Panc1 (cell line): ENCODE measurements at places on chromosomes 7 and 10. TPM values are rescaled to one million over a fixed set of nuclear protein-coding genes. Genes with fewer than 3 reads are reported as not detected.

DNA sequence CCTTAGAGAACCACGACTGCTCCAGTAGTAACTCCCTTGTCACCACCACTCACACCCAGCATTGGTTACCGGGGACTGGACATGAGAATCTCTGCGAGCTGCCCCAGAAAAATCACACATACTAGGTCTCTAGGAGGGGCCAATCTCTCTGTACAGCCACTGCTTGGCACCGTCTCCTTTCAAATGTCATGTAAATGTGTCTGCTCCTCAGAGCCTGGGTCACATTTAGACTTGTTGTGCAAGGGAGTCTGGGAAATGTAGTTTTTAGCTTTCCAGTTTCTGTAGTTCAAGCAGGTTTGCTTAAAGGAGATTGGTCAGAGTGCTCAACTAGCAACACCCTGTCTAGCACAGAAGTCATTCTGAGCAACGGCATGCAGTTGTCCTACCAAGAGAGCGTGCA is 60.0 kb downstream of the CHN2 start:
- no peak for DNase-seq

- peak; percentile 28 for DNase-seq
These were observed 194.6 kb downstream of the COBL start for GRCh38 chr7:51121931-51122425.

GRCh38 chr10:5575144-5575481 is 50.4 kb downstream of the CALML3 start:
- DNase-seq: no peak

- no peak for DNase-seq
These were observed 46.3 kb downstream of the SPAG6 start for GRCh38 chr10:22391600-22391999.

DNA sequence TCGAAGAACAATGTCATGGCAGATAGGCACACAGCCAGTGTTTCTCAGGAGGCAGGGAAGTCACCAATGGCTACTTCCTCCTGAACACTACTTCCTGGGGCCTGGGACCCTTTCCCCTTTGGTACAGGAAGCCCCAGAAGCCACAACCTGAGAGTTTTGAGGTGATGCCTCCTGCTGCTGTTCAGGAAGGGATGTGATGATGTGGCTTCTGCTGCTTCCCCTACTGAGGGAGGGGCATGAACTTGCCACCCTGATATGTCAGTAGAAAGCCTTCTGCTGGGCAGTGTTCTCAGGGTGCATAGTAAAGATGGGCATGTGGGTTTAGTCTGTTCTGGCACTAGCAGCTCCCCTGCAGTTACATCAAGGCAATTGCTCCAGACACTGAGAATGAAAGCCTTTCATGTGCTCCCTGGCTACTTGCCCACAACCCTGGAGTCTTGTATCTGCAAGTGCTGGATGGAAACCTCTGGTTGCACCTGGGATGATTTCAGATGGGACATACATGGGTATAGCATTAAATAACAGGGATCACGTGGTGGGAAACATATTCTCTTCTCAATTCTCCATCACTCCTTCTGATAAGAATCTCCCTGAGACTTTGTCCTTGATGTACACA is 69.3 kb downstream of the ADRA2A start:
- DNase-seq: no peak

DNA sequence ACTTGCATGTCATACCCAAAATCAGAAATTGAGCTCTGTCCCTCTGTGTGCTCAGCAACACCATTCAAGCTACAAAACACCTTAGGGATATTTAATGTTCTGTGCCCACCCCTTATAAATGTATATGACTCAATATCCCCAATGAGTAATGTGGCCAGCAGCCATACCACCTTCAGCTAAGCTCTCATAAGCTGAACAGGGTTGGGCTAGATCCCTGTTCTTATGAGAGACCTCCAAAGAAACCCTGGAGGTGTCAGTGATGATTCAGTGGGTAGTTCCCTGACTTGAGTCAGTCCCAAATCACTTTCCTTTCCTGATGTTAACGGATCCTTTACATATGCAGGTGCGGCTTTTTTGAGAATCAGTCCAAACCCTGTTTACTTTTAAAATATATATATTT is 253.8 kb downstream of the CREB5 start:
- DNase-seq: no peak

- no peak for DNase-seq
These were observed 977 bp downstream of the TMEM248 start for GRCh38 chr7:66921918-66922486.

DNA sequence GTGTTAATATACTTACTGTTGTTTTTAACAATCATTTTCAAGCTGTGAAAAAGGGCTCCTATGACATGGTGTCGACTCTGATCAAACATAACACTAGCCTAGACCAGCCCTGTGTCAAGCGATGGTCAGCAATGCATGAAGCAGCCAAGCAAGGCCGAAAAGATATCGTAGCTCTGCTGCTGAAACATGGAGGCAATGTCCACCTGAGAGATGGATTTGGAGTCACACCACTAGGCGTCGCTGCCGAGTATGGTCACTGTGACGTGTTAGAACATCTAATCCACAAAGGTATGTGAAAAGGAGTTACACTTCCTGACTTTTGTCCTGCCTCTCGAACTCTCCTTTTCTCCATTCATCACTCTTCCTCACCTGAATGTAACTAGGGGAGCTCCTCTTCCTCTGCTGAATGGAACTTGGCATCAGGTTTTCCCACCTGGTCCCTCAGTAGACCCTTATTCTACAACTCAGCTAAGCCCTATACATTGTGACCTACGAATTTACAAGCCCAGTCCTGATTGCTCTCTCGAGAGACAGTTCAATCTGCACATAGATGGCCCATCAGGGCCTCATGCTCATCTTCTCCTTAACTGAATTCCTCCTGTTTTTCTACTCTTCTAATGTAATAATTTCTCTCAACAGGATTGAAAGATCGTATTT is 23.0 kb downstream of the ASB15 start:
- peak; percentile 28 for DNase-seq

DNA sequence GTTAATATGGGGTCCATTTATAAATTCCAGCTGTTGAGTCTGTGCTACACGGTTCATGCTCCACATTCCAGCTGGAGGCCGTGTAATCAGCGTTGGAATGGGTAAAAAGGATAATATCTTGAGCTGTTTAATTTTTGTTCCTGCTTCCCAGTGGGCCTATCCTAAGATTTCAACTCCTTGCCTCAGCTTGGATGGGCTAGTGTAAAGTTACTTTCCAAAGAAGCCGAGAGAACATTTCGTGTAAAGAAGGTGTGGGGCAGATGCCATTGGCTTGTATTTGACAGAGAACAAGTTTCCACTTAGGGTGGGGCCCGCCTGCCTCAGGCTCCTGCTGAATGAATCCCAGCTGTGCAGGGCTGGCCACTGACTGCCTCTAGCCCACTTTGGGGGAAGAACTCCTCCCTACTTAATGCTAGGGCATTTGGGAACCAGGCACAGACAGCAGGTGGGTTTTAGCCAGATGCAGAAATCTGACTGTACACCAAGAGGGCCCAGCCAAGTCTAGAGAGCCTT is 125.9 kb upstream of the LYZL2 start:
- no peak for DNase-seq

The CCDC172 gene
- total RNA-seq: not detected

The ZNF92 gene
- 10.7 TPM for total RNA-seq

DNA sequence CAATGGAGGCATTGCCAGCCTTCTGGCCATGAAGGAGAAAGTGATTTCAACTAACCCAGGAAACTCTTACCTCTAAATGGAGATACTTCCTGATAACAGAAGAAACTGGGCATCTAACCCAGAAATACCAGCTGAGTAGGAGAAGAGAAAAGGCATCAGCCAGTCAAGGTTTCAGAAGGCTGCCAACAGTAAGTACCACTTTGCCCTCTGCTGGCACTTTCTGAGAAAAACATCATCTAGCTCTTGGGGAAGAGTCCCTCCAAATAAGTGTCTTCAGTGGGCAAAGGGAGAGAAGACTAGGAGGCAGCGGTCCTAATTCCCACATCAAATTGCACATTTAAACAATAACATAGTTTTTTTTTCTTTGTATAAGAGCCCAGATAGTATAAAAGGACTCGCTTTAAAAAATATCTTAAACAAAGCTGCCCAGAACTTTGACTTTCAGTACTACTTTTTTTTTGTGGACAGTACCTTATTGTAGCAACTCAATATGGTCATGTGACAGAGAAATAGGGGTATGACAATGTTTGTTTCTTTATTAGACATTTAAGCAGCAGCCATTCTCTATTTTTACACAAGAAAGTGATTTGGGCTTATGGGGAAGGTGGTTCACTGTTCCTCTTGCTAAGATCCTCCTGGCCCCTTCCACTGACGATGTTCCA is 157.3 kb downstream of the CTTNBP2 start:
- DNase-seq: peak; percentile 42

The VSTM2A gene
- not detected for total RNA-seq

GRCh38 chr7:6151994-6152735 is 120.3 kb downstream of the CYTH3 start:
- no peak for DNase-seq

GRCh38 chr10:51907361-51907760 is 208.0 kb upstream of the CSTF2T start:
- no peak for DNase-seq

The APBB1IP gene
- 0.21 TPM for total RNA-seq

DNA sequence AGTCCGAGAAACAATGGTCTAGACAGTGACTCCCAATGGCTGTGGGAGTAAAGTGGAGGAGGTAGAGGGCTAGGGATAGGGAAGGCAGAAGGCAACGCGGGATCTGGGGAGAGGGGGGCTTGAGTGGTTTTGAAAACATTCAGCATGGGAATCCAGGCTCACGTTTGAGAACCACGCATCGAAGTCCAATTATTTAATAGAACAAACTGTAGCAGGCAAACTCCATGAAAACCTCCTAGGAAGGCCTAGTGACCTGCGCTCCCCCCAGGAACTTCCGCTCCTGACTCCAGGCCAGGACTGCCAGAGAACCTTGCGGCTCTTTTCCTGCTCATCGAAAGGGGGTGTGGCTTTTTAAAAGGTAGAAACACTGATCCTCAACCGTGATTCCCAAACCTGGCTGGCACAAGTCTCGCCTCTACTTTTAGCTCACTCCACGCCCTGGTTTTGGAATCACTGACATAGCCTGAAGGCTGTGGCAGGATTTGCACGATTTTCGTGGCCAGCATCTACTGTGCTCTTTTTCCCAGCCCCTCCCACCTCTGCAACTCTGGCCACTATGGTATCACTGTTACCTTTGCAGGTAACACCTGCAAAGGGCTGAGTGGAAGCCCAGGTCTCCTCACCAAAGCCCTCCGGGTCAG is 43.4 kb downstream of the MYOF start:
- DNase-seq: no peak

- DNase-seq: no peak
These were observed 131.1 kb upstream of the MGMT start for GRCh38 chr10:129335942-129336341.

The AS3MT gene
- total RNA-seq: 4.0 TPM

The MAT1A gene
- total RNA-seq: 1.5 TPM

DNA sequence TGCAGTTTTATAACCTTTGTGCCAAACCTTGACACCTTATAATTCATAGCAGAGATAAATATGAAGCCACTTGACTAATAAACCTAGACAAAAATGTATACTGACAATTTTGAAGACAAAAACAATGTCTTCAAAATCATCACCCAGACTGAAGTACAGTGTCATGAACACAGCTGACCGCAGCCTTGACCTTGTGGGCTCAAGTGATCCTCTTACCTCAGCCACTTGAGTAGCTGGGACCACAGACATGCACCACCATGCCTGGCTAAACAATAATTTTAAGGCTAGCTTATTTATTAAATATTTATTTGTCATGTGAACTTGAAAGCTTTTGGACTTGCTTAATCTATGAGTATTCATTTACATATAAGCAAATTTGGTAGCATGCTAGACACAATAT is 24.3 kb downstream of the IL6 start:
- DNase-seq: no peak

DNA sequence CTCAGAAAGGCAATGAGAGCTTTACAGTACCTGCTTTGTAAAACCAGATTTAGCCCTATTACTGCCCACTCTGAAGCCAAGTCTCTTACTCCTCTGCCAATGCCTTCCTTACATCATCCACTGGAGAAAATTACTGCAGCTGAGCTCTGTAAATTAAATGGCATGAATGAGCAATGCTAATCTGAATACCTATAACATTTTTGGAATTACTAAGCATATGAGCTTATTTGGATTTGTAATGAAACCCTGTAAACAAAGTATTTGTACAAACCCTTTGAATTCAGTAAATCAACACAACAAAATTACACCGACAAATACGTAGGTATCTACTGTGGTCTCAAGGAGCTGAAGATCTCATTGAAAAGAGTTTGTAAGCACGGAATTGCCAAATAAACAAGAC is 12.1 kb upstream of the CCNY start:
- DNase-seq: no peak

DNA sequence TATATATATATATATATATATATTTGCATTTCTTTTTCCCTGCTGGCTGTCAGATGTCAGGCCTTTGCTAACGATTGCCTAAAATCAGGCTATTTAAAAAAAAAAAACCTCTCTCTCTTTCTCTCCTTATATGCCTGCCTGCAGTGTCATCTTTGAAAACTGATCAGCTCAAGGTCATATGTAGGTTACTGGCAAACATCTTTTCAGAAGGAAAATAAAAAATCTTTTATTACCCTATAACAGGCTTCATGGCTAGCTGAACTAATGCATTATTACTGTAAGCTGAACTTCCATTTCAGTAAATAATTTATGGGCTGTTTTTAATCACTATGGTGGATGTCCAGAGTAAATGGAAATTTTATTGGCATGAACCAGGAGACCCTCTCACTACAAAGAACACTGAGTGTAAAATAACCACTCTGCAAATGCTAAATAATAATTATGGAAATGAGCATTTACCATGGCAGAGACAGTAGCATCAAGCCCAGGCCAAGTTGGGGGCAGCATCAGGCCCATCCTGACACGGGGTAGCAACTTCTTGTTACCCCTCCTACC is 29.3 kb downstream of the HSPA12A start:
- no peak for DNase-seq
